ENCODE measurements at places on chromosomes 7 and 10.

GRCh38 chr10:132507409-132507955 lies 30.1 kb upstream of the INPP5A start:
- no peak for DNase-seq

DNA sequence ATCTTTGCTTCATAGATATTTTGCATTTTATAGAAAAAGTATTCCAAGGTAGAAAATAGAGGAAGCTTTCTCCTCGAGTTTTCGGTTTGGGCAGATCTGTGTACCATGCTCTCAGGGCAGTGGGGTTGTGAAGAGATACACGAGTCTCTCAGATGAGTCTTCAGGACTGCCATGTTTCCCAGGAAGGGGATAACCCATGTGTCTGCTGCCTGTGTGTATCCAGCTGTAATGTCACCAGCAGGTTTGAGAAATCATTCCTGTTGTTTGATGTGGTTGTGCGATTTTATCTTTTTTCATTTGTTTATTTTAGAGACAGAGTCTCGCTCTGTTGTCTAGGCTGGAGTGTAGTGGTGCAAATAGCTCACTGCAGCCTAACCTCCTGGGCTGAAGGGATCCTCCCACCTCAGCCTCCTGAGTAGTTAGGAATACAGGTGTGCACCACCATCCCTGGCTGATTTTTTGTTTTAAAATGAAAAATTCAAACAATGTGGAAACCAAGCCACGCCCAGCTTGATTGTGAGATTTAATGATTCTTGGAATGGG lies 48.9 kb downstream of the SNX10 start:
- DNase-seq: no peak

DNA sequence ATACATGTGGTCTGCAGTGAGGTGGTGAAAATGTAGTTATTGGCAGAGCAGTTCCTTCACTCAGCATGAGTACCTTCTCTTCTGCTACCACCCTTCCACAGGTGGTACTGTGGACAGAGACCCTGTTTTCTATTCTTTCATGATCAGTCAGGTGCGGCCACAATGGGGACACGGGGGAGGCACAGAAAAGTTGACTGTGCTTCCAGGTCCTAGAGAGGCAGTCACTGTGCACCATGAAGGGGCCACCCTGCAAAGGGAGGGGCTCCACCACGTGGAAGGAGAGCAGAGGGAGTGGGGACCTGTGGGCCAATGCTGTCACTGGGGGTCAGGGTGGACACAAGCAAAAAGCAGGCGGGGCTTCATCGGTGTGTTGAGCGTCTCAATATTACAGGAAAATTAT lies 3.6 kb upstream of the LANCL2 start:
- no peak for DNase-seq

DNA sequence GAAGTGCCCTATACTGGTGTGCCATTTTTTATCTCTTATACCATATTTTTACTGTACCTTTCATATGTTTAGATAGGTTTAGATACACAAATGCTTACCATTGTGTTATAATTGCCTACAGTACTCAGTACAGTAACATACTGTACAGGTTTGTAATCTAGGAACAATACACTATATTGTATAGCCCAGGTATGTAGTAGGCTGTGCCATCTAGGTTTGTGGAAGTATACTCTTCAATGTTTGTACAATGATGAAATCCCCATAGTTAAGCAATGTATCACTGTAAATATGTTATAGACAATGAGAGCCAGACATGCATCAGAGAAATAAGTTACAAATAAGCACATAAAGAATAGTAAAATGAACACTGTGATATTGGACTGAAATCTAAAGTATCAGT lies 109.1 kb downstream of the IQUB start:
- DNase-seq: no peak

DNA sequence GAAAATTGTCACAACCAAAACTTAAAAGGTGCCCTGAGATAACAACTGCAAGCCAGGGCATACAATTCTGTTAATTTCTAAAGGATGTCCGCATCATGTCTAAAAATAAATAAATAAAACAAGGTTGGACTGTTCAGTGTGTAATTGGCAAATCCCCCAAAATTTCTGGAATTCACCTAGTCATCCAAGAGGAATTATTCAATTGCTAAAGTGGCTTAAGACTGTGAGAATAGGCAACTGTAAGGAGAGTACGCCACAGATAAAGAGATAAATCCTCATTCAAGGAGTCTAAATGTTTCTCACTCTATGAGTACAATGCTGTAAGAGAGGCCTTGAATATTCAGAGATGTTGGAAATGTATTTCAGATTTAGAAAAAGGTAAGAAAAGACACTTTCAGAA lies 37.2 kb downstream of the PIK3AP1 start:
- DNase-seq: no peak

GRCh38 chr7:93889261-93889660 lies 1.3 kb downstream of the TFPI2 start:
- DNase-seq: no peak

DNA sequence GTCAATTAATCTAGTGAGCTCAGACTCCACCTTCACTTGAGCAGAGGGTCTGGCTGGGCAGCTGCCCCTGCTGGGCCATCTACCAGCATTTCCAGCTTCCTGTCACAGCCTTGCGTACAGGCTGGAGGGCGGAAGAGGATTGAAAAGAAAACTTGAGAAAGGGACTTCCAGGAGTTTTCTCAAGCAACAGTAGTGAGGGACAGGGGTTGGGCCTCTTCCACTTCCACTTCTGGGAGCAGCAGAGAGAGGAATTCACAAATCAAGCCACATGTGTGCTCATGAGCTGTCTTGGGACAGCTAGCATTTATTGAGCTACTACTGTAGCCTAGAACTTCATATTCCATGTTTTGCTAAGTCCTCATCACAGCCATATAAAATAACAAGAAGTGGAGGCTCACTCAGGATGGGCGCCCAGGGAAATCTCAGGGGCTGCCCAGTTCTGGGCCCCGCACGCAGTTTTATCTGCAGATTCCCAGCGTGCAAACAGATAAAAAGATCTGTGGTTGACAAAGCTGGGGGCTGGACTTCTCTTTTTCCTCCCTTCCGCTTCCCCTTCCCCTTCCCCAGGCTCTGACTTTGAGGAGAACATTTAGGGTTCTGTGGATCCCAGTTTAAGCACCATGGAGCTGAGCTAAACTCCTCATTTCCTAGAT lies 135.8 kb downstream of the RGS10 start:
- no peak for DNase-seq

DNA sequence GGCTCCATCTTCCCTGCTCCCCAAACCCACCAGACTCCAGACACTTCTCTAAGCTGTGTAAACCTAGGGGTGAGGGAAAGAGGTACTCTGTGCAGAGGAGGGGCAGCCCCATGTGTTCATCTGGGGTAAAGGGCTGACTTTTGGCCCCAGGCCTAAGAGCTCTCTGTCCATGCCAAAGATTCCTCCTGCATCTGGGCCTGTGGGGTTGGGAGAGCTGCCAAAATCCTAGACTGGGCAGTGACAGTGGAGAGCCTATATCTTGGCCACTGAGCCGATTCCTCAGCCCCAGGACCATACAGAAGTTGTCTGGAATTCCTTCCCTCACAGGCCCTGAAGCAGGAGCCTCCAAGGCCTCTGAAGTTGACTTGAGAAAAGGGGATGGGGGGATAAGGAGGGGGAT lies 25.3 kb upstream of the LEP start:
- DNase-seq: no peak

GRCh38 chr10:96814264-96814663 lies 17.8 kb upstream of the LCOR start:
- DNase-seq: no peak

- no peak for DNase-seq
Observed at GRCh38 chr7:36100226-36100625, 52.8 kb upstream of the EEPD1 start.

DNA sequence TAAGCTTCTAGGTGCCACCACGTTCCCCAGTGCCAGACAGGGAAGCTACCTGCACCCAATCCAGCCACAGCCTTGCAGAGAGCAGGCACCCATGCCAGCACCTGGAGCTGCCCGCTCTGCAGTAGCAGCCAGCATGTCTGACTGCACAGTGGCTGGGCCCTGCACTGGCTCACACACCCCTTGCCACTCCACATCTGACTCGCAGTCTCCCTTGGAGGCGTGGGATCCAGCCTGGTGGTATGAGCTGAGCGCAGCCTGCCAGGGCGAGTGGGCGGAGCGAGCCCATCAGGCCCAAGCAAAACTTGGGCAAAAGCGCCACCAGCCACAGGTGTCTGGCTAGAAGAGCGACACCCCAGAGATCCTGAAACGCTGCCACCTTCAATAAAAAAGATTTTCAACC lies 30.1 kb downstream of the CRTAC1 start:
- no peak for DNase-seq

- no peak for DNase-seq
Observed at GRCh38 chr7:128299109-128299607, 44.5 kb downstream of the RBM28 start.

DNA sequence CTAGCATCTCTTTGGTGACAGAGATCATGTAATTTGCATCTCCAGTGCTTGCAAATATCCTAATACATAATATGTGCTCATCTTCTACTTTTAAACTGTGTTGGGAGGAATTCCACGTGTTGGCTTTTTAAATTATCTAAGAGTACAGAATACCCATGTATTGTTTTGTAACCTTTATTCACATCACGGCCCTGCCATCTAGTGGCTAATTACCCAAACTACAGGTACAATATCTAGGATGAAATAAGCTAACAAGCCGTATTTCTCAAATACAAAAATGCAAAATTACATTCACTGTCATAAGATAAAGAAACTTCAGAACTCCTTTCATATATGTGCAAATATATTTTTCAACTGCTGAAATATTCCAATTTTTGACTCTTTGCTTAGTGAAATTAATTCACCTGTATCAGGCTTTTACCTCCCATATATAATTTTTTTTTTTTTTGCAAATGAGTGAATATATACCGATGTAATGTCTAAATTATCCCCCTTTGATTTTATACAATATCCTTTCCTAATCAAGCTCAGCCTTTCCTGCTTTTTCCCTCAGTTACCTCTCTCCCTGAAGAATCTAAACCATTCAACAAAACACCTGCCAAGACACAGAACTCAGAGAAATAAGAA lies 30.3 kb upstream of the LSM8 start:
- DNase-seq: no peak

- no peak for DNase-seq
Observed at GRCh38 chr7:151188252-151188542, 1.1 kb upstream of the ASB10 start.

DNA sequence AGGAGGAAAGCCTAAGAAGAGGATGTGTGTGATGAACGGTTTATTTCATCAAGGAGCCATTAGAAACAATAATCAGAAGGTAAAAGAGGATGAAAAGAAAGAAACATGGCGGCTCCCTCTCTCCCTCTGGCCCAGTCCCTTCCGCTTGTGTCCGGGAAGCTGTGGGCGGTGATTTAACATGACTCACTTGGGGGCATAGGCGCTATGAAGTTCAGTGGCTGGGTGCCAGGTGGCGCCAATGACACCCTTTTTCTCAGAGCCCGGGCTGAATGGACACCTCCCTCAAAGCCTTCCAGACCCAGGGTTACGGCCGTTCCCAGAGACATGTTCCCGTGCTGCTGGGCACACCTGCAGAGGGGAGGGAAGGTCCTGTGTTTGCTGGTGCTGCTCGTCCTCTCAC lies 244.0 kb downstream of the SKAP2 start:
- DNase-seq: no peak

- DNase-seq: no peak
Observed at GRCh38 chr10:16799621-16800020, 17.6 kb downstream of the RSU1 start.

GRCh38 chr7:31705377-31705776 lies 18.4 kb downstream of the PPP1R17 start:
- DNase-seq: no peak

- no peak for DNase-seq
Observed at GRCh38 chr10:71133710-71134686, 78.4 kb upstream of the UNC5B start.

GRCh38 chr7:91267171-91267955 lies 3.1 kb downstream of the FZD1 start:
- no peak for DNase-seq

DNA sequence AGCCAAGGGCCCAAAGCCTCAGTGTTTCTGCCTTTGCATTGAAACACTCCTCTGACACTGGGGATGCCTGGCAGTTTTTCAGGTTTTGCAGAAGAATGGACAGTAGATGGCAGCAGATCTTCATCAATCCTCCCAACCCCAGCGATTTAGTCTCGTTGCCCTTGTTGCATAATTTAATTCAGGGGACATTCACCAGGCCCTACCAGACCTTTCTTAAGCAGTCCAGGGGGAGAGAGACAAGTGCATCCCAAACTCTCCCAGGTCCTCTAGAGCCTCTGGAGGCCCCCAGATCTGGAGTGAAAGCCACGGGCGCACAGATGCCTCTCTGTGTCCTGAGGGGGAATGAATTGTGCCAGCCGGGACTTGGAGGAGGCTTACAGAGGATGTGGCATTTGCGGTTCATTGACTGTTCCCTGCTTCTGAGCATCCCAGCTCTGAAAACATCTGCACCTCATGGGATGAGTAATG lies 29.6 kb downstream of the MINDY4 start:
- no peak for DNase-seq

DNA sequence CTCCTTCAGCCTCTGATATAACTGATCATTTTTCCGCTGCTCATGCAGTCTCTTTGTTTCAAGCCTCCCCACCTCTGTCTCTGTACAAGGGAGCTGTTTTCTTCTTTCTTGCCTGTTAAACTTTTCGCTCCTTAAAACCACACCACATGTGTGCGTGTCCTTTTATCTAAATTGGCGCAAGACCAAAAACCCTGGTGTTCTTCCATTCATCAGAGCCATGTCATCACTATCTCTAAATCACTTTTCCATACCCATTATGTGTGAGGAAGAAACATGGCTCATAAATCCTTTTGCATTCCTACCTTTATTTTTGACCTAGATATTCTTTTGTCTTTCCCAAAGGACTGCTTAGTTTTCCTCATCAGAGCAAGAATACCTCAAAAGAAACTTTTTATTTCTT lies 239.0 kb upstream of the IMMP2L start:
- no peak for DNase-seq

DNA sequence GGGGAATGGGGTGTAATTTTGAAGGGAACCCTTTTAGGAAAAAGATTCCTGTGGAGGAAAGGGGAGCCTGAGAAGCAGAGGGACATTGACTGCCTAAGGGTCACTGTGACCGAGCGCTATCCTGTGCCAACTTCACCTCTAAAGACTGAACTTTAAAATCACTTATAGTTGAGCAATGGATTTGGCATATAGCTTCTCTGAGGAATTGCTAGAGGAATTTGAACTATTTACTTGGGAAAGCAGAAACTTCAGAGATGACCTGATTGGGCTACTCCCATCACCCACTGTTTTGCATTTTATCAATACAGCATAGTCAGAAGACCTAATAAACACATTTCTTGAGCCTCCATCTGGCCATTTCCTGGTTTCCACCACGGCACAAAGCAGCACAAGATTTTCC lies 23.7 kb upstream of the WNT16 start:
- no peak for DNase-seq

- no peak for DNase-seq
Observed at GRCh38 chr7:44971902-44972441, 6.8 kb downstream of the MYO1G start.

DNA sequence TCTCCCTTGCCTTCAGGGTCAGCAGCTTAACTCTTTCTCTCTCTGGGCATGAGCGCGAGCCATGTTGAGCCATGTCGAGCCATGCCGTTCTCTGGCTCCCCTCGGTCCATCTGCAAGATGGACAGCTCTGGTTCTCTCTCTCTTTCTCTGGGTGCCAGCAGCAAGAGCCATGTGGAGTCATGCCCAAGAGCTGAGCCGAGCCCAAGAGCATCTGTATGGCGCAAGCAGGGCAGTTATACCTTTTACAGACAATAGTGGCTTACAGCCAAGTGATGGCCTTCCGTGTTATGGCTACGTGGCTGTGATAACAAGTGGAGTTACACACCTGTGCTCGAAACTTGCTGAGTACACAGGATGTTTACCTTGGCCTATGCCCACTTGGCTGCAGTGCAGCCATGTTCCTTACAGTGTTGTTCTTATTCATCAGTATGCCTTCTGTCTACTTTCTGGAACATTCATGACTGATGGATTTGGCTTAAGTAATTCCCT lies 327.7 kb downstream of the GLRX3 start:
- no peak for DNase-seq

Data from naive thymus-derived CD8-positive, alpha-beta T cell (primary cell).